ENCODE measurements at places on chromosomes 3 and 15.

DNA sequence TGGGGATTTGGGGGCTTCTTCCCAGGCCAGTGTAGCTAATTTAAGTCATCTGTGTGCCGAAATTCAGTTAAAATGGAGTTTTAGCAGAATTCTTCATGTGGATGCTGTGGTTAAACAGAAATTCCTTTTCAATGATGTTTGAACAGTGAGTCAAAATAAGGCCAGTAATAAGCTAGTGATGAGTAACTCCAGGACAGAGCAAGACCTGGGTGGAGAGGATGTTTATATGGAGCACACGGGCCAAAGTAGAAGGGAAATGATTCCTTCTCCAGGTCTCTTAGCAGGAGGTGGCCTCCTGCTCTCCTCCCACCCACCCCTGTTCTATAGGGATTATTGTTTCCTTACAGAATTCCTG lies 31.9 kb upstream of the UACA start:
- no peak for DNase-seq

DNA sequence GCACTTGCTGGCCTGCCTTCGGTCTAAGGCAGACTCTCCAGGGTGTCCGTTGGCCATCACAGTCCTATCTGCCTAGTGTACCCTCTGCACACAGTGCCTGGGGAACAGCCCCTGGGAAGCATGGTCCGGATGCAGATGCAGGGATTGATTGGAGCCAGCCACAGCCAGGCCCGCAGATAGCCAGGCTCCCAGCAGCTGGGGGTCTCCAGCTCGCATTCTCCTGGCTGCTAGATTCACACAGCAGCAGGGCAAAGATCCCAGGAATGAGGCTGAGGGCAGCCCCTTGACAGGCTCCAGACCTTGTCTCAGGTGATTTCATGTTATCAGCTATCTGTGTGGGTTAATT lies 41.4 kb downstream of the IRAK2 start:
- DNase-seq: no peak

DNA sequence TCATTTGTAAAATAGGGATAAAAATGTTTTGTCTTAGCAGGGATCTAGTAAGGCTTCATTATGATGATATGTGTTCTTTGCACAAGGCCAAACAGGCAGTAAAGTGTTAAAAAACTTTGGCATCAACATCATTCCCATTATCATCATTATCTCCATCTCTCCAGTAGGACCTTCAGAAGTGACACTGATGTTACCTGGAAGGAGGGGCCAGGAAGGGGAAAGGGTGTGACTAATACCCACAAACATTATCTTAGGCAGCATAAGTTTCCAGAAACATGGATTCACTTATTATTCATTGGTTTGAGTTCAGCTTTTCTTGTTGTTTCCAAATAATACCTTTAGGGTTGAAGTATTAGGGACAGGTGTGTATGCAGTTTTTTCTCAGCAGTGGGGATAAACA lies 399.6 kb downstream of the PTPRG start:
- no peak for DNase-seq

GRCh38 chr3:123834631-123835030 lies 49.5 kb downstream of the MYLK start:
- no peak for DNase-seq

DNA sequence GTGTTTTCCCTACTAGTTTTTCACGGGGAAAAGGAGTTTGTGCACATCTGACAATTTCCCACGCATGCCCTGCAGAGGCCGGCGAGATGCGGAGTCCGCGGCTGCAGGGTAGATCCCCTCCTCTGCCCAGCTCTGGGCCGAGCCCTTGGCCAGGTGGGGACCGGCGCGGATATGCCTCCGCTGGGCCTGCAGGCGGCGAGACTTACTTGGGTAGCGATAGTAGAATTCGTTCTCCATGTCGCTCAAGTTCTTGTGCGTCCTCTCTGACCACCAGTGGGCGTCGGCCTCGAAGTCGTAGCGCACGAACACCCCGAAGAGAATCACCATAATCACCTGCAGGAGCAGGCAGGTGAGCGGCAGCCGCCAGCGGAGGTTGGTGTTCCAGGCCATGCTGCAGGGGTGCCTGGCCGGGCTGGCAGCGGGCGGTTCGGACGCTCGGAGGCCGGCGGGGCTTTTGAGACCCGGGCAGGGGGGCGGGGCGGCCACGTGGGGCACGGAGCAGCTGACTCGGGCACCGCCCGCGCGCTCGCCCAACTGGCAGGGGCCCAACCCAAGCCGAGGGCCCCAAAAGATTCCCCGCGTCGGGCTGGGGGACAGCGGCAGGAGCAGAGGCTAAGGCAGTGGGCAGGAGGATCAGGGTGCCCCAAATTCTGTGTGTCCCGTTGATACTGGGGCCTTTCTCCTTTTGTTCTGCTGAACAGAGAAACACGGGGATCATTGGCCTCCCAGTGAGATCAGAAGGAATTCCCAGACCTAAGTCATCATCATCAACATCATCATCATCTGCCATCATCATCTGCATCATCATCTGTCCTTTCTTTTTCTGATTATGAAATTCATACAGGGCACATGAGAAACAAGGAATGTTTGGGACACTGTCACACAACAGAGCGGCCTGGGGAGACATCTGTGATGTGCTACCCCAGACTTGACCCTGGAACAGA lies at the start of gene RHCG:
TSS of gene RHCG (minus strand) at position 429 of the 944 bp plus-strand sequence. CDS start at position 390, 39 bp downstream.
- no peak for DNase-seq

DNA sequence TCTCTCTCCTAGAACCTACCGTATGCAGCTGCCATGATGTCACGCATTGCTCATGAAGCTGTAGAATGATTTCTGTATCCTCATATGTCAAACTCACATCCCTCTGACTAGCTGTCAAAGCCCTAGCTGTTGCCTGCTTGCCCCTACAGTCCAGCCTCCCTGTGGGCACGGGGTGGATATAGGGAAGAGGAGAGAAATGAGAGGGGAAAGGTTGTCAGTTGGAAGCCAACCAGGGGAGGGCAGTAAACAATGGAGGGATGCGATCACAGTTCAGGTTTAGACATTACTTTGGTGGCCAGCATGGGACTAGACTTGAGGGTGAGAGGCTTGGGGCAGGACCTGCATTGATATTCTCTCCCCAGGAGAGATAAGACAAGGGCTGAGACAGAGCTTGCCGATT lies 1.7 kb upstream of the HDGFL3 start:
- DNase-seq: no peak

Data from NCI-H1436 (cell line).